ENCODE measurements at places on chromosomes 16 and 17.

DNA sequence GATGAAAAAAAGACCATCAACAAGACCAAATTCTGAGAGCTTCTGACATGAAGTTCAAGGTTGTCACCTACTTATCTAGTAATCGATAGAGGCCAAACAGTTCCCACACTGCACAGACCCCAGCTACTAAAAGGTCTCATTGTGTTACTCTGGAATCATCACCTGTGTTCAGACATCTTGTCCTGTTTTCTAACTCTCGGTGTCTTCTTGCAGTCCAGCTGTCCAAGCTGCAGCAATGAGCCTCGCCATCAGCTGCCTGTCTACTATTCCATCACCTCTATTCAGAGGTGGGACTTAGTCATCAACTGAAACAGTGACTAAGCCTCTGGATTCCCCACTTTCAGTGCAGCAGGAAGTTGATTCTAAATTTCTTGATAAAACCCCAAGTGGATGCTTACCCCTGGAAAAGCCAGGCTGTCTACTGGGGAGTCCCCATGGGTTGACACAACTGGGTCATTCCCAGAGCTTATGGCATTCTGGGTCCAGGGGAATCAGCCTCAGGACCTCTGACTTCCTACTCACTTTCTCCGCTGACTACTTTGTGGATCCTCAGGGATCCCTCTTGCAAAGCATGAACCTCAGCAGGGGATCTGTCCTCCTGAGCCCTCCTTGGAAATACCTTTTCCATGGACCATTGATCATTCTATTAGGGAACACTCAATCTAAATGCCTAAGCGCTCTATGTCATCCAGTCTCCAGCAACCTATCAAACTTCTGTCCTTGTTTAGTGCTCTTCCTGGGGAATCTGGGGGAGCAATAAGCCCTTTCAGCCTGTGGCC, 46.5 kb downstream of the HNF1B start:
- DNase-seq, result no peak

DNA sequence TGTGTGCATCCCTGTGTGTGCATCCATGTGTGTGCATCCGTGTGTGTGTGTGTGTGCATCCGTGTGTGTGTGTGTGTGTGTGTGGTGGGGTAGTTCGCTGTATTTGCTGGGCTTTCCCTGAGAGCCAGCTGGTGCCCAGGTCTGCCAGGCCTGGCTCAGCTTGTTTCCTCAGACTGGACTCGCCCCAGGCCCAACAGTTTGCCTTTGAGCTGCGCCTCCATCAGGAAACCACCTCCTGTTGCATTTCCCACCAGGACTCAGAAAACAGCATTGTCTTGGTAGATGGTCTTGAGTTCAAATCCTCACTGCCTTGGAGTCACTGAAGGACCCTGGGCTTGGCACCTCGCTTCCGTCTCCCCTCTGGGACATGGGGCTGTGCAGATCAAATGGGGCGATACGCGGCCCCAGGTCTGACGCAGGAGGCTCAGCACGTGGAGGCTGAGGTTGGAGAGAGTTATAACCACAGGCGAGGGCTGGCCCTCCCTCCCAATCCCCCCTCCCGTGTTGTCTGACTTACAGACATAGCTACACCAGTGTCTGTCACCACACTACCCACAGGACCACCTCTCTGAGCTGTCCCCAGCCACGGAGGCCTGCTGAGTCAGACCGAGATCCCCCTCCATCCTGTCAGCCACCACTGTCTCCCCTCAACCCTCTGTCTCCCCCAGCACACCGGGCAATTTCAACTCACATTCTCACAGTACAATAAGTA, 4.7 kb downstream of the ITGAE start:
- DNase-seq, result no peak

- DNase-seq, result peak; percentile 29
Measured at GRCh38 chr16:11726008-11726407, 16.6 kb downstream of the TXNDC11 start.

DNA sequence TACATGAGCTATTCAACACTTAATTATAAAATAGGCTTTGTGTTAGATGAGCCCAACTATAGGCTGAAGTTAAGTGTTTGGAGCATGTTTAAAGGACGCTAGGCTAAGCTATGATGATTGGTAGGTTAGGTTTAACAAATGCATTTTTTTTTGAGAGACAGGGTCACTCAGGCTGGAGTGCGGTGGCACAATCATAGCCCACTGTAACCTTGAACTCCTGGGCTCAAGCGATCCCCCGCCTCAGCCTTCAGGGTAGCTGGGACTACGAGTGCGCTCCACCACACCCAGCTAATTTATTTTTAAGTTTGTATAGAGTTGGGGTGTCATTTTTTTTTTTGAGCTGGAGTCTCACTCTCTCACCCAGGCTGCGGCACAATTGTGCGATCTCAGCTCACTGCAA, 19.3 kb upstream of the GPRC5C start:
- no peak for DNase-seq

DNA sequence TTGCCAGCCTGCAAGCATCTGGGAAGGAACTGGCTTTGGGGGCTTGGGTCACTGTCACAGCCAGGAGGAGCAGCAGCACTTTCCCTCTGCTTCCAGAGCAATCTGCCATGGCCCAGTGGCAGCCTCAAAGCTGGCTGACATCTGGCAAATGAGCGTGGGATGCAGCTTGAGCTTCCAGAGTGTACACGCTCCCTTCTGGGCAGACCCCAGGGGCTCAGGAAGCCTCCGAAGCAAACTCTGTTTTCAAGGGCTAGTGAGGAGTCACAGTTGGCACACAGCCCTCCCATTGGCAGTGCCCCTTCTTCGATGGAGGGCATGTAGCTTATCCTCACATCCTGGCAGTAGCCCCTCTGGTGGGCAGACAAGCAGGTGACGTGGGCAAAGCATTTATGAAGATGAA, 249.6 kb downstream of the ENGASE start:
- no peak for DNase-seq
